ENCODE measurements at places on chromosomes 5 and 9.

DNA sequence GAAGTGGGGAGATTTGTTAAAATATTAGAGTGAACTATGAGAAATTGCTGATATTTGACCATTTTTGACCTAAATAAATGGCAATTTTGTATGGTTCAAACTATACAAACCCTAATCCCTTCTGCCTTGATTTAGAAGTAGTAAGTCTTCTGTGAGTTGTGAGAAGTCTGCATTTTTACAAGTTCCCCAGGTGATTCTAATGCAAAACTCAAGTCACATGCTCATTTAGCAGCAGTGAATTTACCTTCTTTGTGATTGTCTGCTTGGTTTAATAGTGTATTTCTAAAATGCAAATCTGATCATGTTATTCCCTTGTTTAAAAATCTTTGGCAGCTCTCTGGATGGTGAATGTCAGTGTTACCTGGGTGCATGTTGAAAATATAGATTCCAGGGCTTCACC lies 2.8 kb downstream of the MEGF10 start:
- DNase-seq = no peak

DNA sequence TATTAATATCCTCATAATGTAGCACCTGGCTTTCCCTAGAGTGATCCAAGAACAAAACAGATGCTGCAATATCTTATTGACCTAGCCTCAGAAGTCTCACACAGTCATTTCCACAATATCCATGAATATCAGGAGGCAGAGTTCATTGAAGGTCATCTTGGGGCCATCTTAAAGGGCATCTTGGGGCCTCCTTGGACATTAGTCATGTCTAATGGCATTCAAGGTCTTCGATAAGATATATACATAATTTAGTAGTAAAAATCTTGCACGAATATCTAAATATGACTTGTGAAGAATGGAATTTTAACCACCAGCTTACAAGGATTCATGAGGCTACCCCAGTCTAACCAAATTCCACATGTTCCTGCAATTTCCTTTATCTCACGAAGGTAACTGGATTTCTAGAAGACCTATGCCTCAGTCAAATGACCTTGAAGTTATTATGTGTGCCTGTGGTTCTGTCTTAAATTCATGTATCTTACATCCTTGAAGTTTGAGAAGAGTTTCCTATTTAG lies 163.6 kb upstream of the SPEF2 start:
- DNase-seq = no peak

- no peak for DNase-seq
Measured at GRCh38 chr9:105978826-105979225, 284.5 kb downstream of the TMEM38B start.

DNA sequence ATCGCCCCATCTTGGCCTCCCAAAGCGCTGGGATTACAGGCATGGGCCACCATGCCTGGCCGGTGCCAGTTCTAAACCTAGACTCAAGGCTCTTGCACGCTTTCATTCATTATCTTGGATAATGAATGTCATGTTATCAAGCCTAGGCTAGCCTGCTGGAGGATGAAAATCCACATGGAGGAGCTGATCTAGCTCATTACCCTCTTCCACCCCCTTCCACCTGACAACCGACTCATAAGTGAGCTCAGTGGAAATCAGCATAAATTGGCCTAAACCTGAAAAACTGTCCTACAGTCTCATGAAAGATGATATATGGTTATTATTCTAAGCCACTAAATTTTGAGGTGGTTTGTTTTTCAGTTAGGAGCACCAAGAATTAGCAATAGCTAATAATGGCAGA lies 3.6 kb upstream of the TGFBR1 start:
- no peak for DNase-seq

- DNase-seq = no peak
Measured at GRCh38 chr5:59416026-59416425, 477.5 kb downstream of the PDE4D start.

GRCh38 chr9:109499631-109500410 lies 1.7 kb upstream of the PTPN3 start:
- DNase-seq = no peak

DNA sequence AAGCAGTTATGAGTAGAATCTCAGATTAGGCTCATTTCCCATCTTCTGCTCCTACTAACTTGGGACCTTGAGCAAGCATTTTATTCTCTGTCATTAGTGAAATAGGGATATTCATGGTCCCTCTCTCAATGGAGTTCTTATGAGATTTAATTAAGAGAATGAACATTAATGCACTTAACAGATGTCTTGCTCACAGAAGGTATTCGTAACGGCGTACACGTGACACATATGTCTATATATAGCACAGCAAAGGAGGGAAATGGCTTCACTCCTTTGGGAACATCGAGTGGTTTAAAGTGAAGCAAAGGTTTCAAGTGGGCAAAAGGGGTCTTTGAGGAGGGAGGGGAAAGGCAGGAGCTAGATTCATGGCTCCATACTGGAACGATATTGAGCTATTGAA lies 24.6 kb downstream of the KDM4C start:
- DNase-seq = no peak

- DNase-seq = no peak
Measured at GRCh38 chr5:1756481-1756880, 43.2 kb downstream of the MRPL36 start.

All from nucleus accumbens (tissue), 56 donors.